ENCODE measurements at places on chromosomes 5 and 9.

DNA sequence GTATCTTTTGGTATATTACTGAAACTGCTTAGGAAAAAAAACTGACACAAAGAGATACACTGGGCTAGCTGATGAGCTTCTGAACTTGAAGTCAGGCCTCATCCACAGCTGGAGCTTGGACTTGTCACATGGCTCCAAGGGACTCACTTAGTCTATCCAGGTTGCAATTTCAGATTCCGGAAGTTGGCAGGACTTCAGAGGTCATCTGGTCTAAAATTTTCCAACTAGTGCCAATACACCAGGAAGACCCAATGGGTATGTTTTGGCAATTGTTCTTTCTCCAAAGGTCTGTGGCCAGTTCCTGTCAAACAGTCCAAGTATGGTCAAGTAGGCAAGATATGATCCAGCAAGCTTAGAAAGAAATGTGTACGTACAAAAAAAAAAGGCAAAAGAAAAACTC is 36.7 kb downstream of the MRPS27 start:
- DNase-seq, result no peak

DNA sequence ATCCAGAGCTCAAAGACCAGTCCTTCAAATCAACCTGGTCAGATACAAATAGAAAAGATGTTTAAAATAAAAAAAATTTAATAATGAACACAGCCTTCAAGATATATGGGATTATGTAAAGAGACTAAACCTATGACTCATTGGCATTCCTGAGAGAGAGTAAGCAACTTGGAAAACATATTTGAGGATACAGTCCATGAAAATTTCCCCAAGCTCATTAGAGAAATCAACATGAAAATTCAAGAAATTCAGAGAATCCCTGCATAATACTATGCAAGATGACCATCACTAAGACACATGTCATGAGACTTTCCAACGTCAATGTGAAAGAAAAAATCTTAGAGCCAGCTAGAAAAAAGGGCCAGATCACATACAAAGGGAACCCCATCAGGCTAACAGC is 512.9 kb upstream of the PTGER4 start:
- DNase-seq, result no peak

DNA sequence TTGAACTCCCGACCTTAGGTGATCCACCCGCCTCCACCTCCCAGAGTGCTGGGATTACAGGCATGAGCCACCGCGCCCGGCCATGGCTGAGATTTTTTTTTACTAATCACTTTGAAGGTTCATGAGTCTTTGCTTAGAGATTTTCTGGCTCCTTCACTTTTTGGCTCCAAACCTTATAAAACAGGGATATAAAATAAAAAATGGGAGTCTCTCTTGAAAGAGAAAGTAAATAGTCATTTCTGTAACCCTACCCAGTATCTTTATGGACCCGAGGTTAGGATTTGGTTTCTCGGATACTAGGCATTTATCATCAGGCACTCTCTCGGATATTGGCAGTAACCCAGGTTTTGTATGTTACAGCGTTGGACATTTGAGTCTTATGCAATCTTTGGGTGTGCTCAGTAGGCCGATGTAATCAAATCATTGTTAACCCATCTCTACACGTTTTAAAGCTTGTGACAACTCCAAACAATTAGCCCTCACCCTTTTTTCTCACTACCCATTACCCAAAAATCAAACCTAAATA is 25.3 kb downstream of the STXBP1 start:
- no peak for DNase-seq

DNA sequence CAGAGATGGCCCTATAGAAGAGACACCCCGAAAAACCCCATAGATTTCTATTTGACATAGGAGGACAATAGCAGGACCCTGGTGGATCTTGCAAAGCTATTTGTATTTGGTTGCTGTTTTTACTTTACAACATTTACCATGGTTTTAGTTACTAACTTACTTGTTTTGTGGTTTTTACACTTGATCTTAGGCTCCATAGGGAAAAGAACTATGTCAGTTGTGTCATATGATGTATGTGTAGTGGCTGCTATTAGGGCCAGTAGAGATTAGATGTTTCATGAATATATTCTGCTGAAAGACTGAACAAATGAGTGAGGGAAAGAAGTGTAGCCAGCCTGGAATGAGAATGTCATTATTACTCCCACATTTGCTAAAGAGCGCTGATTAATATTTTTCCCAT is 388.1 kb downstream of the SEMA5A start:
- no peak for DNase-seq

DNA sequence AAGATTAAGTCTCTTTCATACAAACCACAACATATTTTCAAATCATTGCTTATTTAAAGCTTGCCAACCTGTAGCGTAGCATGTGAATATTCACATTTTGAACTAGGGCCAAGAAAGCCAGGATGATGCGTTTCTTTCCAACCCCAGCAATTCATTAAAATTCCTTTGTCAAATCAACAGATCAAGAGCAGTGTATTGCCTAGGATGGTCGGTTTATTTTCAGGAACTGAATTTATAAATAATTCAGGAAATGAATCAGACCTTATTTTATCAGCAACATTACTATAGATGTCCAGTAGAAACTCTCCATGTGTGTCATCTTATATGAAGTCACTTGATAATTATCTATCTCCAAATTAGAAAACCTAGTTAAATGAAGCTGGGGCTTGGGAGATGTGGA is 13.2 kb upstream of the AUH start:
- DNase-seq, result no peak

DNA sequence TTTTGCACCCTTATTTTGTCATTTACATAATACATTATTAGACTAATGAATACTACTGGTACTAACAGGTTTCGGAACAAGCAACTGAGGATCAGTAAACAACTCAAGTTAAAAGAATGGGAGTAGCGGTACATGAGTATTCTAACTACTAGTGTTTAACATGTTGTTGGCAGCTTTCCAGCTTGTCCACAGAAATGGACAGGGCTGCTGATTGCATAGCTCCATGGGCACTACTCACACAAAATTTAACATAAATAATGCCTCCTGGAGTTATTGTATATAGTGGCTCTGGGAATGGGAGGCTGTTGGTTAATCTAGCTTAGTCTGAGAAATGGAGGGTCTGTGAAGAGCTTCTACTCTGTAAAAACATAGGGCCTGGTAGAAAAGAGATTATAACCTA is 6.7 kb downstream of the NCBP1 start:
- no peak for DNase-seq

GRCh38 chr5:146793709-146794108 is 84.8 kb downstream of the PPP2R2B start:
- no peak for DNase-seq

GRCh38 chr9:118170032-118170955 is 466.1 kb downstream of the TLR4 start:
- no peak for DNase-seq

- no peak for DNase-seq
Observed at GRCh38 chr9:7546261-7546660, 253.3 kb downstream of the DMAC1 start.

DNA sequence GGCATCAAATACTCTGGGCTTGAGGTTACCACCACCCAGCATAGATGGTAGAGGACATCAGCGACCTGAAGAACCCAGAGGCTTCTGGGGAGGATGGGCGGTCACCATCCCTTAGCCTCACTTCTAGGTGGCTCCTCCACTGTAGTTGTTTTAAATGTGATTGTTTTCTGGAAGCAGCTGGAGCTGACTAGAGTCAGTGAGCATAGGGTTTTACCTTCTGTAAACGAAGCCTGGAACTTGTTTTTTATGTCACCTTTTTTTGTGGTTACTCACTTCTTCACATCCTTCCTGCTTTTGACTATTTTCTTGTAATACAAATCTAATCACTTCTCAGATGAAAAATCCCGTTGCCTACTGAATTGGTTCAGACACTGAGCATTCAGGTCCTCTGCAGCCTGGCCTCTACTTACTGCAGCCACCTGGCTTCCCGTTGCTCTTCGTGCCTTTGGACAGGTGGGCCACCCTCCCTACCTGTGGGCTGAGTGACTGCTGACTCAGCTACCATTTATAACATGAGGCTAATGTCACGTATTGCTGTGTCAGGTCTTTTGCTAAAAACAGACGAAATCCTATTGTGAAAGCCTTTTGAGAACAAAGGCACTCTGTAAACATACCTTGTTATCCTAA is 167.8 kb downstream of the MAN2A1 start:
- DNase-seq, result peak; percentile 9

DNA sequence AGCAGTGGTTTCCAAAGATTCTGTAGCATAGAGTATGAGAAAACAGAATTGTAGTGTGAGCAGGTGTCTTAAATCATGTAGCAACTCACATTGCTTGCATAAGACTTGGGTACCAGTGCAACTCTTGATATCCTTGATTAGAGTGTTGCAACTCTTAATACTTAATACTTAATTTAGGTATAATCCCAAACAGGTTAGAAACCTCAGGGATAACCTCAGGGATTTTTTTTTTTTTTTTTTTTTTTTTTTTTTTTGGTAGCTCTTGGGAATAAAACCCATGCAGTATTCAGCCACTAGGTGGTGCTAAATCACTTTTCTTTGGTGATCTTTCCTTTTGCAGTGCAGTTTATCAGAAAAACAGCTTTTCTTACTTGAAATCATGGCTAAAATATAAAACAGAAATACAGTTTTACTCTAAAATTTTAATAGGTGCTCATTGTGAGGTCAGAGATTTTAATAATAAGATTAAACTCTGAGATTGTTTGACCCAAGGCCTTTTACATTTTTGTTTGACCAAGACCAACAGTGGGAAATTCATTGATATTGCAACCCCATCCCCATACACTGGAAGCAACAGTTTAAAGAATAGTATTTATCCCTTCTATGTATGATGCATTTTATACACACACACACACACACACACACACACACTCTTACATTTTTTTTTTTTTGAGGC is 55.3 kb downstream of the ERAP1 start:
- no peak for DNase-seq

GRCh38 chr9:90099262-90099963 is 494.6 kb downstream of the GADD45G start:
- DNase-seq, result no peak

GRCh38 chr9:133986774-133987445 is 5.2 kb downstream of the VAV2 start:
- no peak for DNase-seq

GRCh38 chr9:111985315-111985714 is 88.7 kb downstream of the UGCG start:
- no peak for DNase-seq

- no peak for DNase-seq
Observed at GRCh38 chr9:4831119-4831518, 38.4 kb downstream of the RCL1 start.

DNA sequence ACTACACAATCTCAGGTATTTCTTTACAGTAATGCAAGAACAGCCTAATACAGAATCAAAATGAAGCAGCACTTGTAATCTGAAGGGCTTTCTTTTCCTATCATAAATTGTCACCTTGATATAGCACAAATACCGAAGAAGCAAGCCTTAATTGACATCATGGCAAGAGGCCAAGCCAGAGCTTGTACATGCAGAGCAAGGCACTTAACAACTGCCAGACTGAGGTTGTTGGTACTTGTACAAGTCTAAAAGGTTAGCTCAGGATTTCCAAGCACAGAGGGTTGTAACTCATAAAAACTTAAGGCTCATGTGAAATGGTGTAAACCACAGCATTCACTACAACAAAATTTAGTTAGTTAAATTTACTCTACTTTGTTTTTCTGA is 158.8 kb upstream of the SPEF2 start:
- DNase-seq, result no peak

GRCh38 chr9:38211002-38211401 is 142.0 kb upstream of the SHB start:
- DNase-seq, result no peak

- DNase-seq, result no peak
Observed at GRCh38 chr5:120082316-120083068, 381.6 kb upstream of the PRR16 start.

- DNase-seq, result no peak
Observed at GRCh38 chr9:103821115-103821514, 273.0 kb upstream of the SMC2 start.

DNA sequence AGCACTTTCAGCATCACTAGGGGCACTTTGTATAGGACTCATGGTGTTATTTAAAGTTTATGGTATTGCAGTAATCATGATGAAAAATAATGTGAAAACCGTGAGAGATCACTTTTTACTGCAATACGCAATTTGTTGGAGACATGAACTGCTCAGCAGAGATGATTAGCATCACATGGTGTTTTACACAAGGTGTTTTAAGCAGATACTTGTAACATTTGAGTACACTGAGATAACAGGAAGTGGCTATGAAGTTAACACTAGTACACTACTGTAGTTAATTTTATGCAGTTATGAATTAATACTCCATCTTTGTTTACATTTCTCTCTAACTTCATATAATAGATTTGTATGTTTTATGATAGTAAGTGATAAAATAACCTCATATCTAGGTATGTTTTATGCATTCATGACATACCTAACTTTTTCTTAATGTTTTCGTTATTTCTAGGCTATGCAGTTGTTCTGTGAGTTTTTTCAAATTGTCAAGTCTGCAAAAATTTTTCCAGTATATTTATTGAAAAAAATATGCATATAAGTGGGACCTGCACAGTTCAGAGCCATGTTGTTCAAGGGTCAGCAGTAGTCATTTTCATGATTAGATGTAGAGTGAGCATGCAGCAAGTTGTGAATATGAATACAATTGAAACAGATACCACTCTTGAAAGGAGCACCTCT is 13.0 kb downstream of the SUB1 start:
- DNase-seq, result no peak

- DNase-seq, result no peak
Observed at GRCh38 chr5:9582406-9582805, 36.5 kb upstream of the SEMA5A start.

GRCh38 chr9:2663461-2664173 is 42.0 kb downstream of the VLDLR start:
- DNase-seq, result no peak

GRCh38 chr5:177449140-177450061 is 2.8 kb downstream of the PRR7 start:
- DNase-seq, result no peak

DNA sequence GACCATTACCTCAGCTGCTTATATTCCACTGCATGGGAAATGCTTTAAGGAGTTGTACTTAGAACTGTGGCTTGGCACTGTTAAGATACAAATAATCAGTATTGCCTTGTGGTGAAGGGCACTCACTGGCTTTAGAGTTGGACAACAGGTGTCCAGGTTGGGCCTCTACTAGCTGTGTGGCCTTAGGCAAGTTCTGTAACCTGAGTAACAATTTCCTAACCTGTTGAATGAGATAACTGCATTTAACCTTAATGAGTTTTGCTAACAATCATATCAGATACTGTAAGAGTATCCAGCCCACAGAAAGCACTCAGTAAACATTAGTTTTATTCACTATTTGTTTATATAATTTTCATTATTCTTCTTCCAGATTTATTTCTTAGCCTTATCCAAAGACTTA is 17.2 kb upstream of the HK3 start:
- no peak for DNase-seq

DNA sequence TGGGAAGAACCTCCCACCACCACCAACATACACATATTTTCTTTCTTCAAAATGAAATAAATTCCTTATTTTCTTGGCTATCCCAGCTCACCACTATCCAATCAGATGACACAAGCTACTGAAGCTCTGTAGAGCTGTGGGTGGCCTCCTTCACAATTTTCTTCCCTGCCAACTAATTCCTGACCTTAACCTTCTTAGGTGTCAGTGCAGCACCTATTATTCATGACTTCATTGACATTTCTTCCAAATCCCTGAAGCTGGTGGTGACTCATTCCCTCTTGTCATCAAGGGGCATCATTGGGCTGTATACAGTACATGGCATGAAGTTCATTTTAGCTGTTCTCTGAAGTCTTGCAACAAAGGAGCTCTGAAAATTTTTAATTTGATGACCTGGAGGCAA is 42.0 kb upstream of the ADRA1B start:
- no peak for DNase-seq

- no peak for DNase-seq
Observed at GRCh38 chr5:31064215-31064614, 129.3 kb upstream of the CDH6 start.

GRCh38 chr9:107043886-107044285 is 180.9 kb downstream of the ZNF462 start:
- no peak for DNase-seq

Data from activated naive CD4-positive, alpha-beta T cell treated with Interleukin-2 at 50 U/mL for 16 hours (primary cell).